ENCODE measurements at places on chromosomes 5 and 9. TPM values are rescaled to one million over a fixed set of nuclear protein-coding genes. Genes with fewer than 3 reads are reported as not detected.

DNA sequence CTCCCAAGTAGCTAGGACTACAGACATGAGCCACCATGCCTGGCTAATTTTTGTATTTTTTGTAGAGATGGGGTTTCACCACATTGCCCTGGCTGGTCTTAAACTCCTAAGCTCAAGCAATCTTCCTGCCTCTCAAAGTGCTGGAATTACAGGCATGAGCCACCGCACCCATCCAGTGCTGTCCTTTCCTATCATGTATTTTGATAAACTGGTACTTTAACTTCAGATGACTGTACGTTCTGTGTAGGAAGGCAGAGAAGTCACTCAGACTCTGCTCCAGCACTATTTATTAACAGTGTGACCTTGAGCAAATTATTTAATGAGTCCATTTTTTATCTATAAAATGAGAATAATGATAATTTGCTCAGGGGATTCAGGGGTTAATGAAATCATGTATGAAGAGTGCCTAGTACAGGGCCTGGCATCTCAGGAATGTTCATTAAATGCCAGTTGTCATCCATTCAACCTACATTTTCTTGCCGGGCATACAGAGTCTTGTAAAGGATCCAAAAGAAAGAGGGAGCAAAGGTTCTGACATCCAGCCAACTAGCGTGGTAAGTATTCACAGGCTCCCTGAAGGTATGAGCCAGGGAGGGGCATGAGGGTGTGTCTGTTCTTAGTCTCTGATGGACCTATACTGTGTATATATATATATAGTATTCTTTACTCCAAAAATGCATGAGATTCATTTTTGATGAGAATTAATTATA, 201.9 kb downstream of the PBX3 start:
- no peak for DNase-seq
- no peak overlapping the region for H3K4me3 ChIP-seq
- no peaks in the 10 kb centered on the region for H3K4me1 ChIP-seq
- H3K27ac ChIP-seq, result no peak overlapping the region

DNA sequence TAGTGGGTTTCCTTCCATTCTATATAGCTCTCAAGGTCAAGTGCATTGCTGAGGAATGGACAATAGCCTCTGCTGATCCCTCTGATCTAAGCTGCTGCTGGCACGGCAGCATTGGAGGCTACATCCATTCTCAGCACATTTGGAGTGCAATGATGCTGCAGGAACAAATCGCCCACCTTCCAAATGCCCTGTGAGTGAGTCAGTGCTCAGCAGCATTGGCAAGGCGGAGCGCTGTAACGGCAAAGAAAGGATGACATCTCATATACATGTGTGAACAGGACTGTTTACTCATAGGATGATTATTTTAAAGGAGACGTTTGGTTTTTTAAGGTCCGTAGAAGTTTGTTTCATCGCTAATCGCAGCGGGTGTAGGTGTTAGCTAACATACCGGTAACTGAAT, 408.7 kb downstream of the ARHGEF28 start:
- no peak overlapping the region for H3K27ac ChIP-seq
- H3K27me3 ChIP-seq, result no peaks in the 10 kb centered on the region
- H3K4me1 ChIP-seq, result peaks cover 15% of the 10 kb centered on the region
- no peak overlapping the region for H3K4me3 ChIP-seq
- no peaks in the 10 kb centered on the region for H3K36me3 ChIP-seq

- H3K4me3 ChIP-seq, result no peak overlapping the region
- no peaks in the 10 kb centered on the region for H3K27me3 ChIP-seq
- peaks cover 16% of the 10 kb centered on the region for H3K4me1 ChIP-seq
- DNase-seq, result no peak
These were observed 120.8 kb upstream of the ZNF608 start for GRCh38 chr5:124867137-124867704.

GRCh38 chr5:179051784-179052183, 8.4 kb upstream of the ZNF354C start:
- H3K27me3 ChIP-seq, result no peaks in the 10 kb centered on the region
- H3K4me1 ChIP-seq, result no peaks in the 10 kb centered on the region
- no peak for DNase-seq
- no peak overlapping the region for H3K27ac ChIP-seq
- H3K36me3 ChIP-seq, result no peaks in the 10 kb centered on the region

DNA sequence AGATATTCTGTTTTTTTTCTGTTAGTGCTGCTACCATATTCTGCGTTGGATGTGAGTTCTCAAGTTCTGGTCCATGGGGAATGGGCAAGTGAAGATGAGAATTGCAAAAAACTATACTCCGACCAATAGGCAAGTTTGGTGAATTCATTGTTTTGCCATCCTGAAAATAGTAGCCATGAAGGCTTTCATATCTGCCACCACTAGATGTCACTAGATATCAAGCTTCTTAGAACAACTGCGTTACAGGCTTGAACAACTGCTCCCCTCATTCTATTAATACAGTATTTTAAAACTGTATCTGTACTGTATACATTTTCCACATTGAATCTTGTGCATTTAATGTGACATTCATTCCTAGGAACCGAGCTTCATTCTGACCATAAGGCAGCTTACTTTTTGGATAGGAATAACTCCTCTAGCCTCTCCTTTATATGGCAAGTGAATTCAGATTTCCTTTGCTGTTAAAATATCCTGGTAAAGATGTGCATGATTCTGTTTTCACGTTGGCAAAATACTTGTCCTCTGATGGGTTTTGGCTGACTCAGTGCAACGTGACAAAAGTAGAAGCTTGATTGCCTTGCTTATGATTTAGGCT, 163.6 kb downstream of the SREK1 start:
- no peak overlapping the region for H3K4me3 ChIP-seq
- no peak for DNase-seq
- no peak overlapping the region for H3K27ac ChIP-seq
- H3K27me3 ChIP-seq, result peaks cover 55% of the 10 kb centered on the region
- H3K36me3 ChIP-seq, result no peaks in the 10 kb centered on the region

DNA sequence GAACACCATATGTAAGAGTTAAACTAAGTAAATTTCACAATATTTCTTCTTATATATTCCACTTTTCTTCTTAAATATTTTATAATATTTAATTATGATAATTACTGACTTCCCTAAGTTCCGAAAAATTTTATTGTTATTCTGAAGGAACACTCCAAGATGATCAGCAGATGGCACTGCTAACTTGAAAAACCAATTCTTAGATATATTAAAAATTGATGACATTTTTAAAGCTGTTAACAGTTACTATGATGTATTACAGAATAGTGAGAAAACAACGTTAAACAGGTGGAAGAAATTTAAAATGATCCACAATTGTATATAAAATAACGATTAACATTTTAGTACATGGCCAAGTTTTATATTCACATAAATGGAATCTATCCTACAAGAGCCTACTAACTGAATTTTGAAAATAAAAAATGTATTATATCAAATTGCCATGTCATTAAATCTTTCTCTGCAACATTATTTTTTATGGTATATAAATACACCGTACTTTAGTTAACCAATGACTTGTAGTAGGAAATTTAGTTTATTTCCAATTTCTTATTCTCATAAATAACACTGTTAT, 30.1 kb upstream of the MUSK start:
- no peaks in the 10 kb centered on the region for H3K4me1 ChIP-seq
- no peaks in the 10 kb centered on the region for H3K36me3 ChIP-seq
- DNase-seq, result no peak
- H3K4me3 ChIP-seq, result no peak overlapping the region
- H3K27me3 ChIP-seq, result no peaks in the 10 kb centered on the region

DIRAS2 gene
- total RNA-seq, result 1.7 TPM

INSL4 gene
- 0.54 TPM for total RNA-seq

MCC gene
- total RNA-seq, result 3.6 TPM

DNA sequence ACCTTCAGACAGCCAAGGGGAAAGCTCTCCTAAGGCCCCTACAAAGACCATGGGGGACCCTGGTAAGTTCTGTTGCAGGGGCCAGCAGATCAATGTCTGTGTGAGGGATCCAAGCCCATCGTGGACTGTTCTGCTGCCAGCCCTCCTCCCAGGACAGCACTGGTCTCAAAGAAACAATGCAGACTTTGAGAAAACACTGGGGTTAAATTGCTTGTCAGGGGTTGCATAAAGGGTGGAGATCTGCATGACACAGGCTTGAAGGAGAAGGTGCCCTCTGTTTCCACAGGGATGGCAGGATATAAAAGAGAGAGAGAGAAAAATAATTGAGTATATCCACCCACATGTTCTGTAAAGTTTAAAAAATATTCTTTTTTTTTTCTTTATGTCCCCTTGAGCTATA, 157.6 kb upstream of the TBC1D2 start:
- no peaks in the 10 kb centered on the region for H3K36me3 ChIP-seq
- no peaks in the 10 kb centered on the region for H3K4me1 ChIP-seq
- H3K27ac ChIP-seq, result no peak overlapping the region
- H3K4me3 ChIP-seq, result no peak overlapping the region
- peaks cover 83% of the 10 kb centered on the region for H3K27me3 ChIP-seq

Measured in Calu3 (cell line).